ENCODE measurements at places on chromosomes 12 and 14. TPM values are rescaled to one million over a fixed set of nuclear protein-coding genes. Genes with fewer than 3 reads are reported as not detected.

The MYL2 gene
- not detected for total RNA-seq

The CLEC2A gene
- total RNA-seq, result not detected

The LTB4R2 gene
- total RNA-seq, result 7.6 TPM

The COX6A1 gene
- total RNA-seq, result 1,224 TPM

The CDK17 gene
- 53.9 TPM for total RNA-seq

The KRT82 gene
- not detected for total RNA-seq

The SLC10A1 gene
- total RNA-seq, result not detected

The ZNF891 gene
- 1.5 TPM for total RNA-seq

The DPF3 gene
- total RNA-seq, result 14.6 TPM

The FAM186B gene
- total RNA-seq, result 0.64 TPM

GRCh38 chr14:44316647-44317440, 190.2 kb downstream of the FSCB start:
- peak; percentile 30 for DNase-seq

DNA sequence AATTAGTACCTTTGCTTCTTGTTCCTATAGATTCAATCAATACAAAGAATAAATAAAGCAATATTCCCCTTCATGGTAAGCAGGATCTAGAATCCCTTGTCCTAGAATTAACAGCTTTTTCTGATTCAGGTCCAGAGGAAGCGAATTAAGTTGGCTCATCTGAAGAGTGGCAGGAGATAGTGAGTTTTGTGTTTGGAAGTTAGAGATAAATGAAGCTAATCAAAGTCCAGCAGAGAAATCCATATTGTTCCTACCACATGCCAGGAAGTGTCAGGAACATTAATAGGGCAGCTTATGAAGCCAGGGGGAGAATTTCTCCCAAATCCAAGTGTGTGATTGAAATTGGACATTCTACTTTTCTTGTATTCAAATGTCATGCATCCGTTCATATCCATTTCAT, 13.9 kb downstream of the CAPZA3 start:
- no peak for DNase-seq

DNA sequence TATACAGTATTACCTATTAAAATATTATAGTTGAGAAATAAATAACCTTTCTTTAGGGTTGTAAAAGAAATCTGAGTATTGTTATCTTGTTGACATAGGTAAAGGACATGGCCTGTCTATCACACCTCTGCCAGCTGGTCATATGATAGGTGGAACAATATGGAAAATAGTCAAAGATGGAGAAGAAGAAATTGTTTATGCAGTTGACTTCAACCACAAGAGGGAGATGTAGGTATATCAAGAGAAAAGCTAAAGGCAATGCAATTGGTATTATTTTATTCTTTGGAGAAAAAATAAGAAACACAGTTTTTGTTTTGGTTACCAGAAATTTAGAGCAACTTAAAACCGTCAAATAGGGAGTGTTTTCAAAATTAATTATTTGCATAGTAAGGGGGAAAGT, 13.5 kb downstream of the CPSF2 start:
- DNase-seq, result no peak

DNA sequence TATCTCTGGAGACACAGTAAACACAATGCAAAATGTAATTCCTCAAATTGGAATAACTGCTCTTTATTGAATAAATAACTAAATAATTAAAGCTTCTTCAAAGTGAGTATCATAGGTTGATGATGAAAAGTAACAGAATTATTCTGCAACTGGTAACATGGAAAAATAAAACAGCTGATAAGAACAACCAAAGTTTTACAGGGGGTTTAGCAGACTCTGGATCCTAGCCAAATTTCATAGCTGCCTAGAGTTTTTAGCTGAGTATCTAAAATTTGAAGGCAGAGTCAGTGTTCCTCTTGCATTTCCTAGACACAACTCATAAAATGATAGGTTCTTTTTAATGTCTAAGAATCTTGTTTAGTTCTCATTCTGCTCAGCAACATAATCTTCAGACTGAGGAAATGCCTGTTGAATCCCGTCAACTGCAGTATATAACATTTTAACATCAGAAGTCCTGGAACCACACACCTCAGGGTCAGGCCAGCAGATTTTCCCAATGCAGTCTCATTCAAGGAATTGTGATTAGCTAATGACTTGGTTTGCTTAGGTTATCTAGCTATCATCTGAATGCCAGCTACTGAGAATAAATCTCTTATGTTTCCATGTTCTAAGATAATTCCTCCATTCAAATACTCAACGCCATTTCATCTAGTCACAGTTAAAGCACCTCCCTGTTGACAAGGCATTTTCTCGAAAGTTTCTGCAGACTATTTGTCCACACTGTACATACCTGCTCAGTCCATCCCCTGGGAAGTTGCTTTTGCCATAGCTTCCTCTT, 411.6 kb downstream of the BCAT1 start:
- no peak for DNase-seq

- DNase-seq, result no peak
Observed at GRCh38 chr12:46005151-46005797, 14.9 kb upstream of the SCAF11 start.

- DNase-seq, result no peak
Observed at GRCh38 chr12:41288142-41288811, 100.2 kb downstream of the PDZRN4 start.

DNA sequence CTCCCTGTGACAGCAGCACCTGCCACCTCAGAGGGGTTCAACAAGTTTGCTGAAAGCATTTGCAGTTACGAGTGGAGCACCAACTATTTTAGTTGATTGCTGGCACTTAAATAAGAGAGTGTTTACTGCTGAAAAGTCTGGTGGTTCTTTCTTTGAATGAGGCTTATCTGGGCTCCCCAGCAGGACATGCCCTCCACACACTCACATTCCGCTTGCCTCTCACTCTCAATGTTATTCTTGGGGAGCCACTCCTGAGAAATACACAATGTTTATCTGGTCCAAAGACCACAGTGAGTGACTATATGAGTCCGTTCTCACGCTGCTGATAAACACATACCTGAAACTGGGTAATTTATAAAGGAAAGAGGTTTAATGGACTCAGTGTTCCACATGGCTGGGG, 31.9 kb downstream of the NT5DC3 start:
- DNase-seq, result no peak

- no peak for DNase-seq
Observed at GRCh38 chr14:80544366-80544765, 333.1 kb upstream of the DIO2 start.

GRCh38 chr12:82627799-82628198, 58.9 kb upstream of the TMTC2 start:
- DNase-seq, result no peak

DNA sequence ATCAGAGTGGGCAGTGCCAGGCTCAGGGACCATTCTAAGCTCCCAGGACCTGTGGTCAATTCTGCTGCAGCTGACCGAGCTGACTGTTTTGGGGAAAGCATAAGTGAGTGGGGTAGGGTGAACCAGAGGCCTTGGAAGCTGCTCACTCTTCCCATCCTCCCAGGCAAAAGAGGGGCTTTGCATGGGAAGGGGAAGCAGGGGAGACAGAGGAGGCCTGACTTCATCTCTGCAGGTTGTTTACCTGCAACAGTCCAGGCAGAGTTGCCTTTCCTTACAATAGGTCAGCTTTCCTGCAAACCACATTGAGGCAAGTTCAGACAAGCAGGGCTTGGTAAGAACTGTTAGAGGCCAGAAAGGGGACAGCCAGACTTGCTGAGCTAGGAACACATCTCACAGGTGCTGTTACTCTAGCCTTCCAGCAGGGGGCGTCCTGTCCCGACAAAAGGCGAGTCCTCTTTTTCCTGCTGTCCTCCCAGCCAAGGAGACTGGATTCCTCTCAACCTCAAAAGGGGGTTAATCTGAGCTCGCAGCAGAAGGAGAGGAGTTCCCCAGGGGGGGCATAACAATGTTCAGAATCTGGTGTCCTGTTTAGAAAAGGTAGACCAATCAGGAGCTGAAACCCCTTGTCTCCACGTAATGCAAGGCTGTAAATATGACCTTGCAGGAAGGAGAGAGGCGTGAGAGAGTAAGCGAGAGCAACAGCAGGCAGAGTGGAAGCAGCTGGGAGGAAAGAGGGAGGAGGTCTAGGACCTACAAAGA, 4.3 kb upstream of the DHRS2 start:
- peak; percentile 82 for DNase-seq

DNA sequence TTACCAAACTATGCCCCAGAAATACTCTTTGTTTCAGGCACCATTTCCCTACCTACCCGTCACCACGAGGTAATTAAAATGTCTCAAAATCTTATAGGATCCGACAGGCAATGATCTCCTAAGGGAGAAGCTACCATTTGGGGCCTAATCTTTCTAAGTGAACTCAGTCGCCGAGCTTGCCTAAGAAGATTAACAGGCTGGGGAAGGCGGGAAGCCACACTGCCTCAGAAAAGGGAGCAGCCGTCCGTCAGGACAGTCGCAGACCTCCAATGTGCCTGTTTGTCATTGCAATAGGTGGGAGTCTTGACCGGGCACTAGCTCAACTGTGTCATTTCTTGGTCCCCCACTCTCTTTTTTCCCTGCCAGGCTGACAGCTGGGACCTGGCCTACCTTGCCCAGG, 4.6 kb downstream of the TTC7B start:
- DNase-seq, result no peak

- DNase-seq, result no peak
Observed at GRCh38 chr12:51218607-51219161, 822 bp upstream of the POU6F1 start.

DNA sequence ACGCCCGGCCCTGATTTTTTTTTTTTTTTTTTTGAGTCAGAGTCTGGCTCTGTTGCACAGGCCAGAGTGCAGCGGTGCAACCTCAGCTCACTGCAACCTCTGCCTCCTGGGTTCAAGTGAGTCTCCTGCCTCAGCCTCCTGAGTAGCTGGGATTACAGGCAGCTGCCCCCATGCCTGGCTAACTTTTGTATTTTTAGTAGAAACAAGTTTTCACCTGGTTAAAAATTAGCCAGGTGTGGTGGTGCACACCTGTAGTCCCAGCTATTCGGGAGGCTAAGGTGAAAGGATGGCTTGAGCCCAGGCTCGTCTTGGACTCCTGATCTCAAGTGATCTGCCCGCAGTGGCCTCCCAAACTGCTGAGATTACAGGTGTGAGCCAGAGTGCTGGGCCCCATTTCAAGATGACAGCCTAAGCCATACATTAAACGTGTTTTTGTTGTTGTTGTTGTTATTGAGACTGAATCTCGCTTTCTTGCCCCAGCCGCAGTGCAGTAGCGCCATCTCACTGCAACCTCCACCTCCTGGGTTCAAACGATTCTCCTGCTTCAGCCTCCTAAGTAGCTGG, 42.7 kb upstream of the EAPP start:
- DNase-seq, result no peak

- DNase-seq, result no peak
Observed at GRCh38 chr12:19963972-19964371, 404.4 kb upstream of the PDE3A start.

- DNase-seq, result no peak
Observed at GRCh38 chr14:64508215-64508776, 3.7 kb downstream of the ZBTB1 start.

DNA sequence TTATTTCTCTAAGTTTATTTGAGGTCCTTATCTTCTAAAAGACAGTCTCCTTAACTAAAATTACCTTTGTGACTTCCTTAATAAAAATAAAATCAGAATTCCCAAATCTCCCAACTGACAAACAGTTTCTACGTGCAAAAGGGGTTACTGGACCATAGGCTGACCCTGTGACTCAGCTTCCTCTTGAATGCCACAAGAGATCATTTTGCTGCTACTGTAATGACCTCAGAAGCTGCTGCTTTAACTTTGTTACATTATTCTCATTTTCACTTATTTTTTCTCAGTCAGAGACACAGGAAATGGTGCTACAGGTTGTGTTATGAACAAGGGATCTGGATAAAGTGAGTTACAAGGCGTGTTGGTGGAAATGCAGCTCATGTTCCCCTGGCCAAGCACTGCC, 132.2 kb upstream of the TMTC2 start:
- DNase-seq, result no peak

- no peak for DNase-seq
Observed at GRCh38 chr12:19095331-19095730, 34.2 kb upstream of the PLEKHA5 start.

- DNase-seq, result no peak
Observed at GRCh38 chr12:103197725-103198388, 240.4 kb downstream of the ASCL1 start.

- no peak for DNase-seq
Observed at GRCh38 chr14:34983148-34983760, 462 bp downstream of the SRP54 start.

DNA sequence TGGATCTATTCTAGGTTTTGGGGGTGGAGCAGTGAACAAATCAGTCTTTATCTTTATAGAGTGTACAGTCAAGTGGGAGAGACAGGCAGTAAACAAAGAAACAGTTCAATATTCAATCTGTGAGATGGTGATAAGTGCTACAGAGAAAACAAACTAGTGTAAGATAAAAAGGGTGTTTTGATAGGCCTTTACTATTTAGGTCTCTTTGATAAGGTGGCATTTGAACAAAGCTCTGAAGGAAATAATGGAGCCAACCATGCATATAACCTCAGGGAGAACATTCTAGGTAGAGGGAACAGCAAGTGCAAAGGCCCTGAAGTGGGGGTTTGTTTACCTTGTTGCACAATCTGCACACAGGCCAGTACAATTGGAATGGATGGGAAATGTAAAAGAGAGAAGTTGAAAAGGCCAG, 47.3 kb downstream of the PTPN11 start:
- DNase-seq, result no peak

GRCh38 chr14:37589715-37590427, 5.2 kb downstream of the FOXA1 start:
- DNase-seq, result no peak

DNA sequence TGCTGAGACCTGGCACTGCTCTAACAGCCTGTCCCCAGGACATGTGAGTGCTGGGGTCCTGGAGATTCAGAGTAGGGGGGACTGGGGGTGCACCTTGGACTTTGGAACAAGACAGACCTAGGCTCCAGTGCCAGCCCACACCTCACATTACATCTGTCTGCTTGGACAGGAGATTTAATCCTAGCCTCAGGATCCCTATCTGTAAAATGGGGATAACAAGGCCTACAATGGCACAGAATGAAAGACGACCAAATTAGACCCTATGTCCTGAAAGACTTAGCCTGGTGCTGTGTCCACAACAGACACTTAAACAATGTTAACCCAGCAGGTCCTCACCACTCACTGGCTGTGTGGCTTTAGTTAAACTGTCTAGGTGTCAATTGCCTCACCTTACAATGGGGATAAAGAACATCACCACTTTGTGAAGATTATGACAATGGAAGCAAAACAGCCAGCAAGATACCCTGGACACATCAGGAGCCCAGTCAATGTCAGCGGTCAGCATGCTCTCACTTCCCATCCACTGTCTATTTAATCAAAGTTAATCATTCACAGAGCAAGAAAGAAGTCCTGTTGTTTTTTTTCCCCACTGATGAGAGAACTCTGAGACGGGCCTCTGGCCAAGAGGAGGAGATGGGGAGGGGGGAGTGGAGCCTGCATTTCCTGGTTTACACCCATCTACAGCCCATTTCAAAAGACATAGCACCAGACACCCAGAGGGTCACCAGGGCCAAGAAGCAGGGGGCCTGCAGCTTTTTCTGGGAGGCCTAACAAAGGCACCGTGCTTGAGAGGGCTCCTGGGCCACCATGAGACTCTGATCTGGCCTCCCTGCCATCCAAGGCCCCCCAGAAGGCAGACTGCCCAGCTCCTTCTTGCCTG, 40.6 kb downstream of the ACTN1 start:
- DNase-seq, result peak; percentile 72

- DNase-seq, result no peak
Observed at GRCh38 chr12:28424965-28425364, 234.7 kb downstream of the CCDC91 start.

- DNase-seq, result no peak
Observed at GRCh38 chr14:89397569-89398230, 19.3 kb downstream of the FOXN3 start.

- DNase-seq, result no peak
Observed at GRCh38 chr12:93857279-93857938, 180.2 kb downstream of the CRADD start.

All from transverse colon (tissue), 4 donors.